ENCODE measurements at places on chromosomes 2 and 18. TPM values are rescaled to one million over a fixed set of nuclear protein-coding genes. Genes with fewer than 3 reads are reported as not detected.
A peak's percentile ranks its signal among the peaks of the same experiment; 100 is the strongest.

GRCh38 chr2:128750328-128751165 lies 431.9 kb upstream of the HS6ST1 start:
- no peak for DNase-seq

DNA sequence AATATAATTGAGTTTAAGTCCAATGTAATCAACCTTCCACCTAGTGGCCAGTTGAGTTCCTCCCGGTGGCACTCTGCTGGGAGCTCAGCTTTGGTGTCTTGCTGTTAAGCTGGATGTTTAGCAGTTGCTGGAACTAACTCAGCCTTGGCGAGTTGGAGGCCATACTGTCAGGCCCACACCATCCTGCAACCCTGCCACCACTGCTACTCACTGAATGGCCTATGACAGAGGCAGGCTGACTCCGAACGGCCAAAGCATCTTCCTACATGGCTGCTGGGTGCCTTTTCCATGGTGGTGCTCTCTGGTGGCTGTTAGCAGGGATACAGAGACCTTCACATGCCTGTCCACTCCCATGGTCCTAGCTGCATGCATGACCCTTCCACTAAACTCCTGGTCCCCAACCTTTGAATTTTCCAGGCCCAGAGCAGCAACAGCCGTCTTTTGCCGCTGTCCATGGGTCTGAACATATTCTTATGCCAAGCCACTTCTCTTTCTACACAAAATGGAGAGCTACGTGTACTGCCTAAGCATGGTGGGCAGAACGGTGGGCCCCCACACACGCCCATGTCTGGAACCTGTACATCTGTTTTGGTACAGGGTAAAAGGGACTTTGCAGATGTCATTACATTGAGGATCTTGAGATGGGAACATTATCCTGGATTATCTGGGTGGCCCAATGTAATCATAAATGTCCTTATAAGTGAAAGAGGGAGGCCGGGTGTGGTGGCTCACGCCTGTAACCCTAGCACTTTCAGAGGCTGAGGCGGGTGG lies 15.0 kb upstream of the TRAF3IP1 start:
- DNase-seq = no peak

DNA sequence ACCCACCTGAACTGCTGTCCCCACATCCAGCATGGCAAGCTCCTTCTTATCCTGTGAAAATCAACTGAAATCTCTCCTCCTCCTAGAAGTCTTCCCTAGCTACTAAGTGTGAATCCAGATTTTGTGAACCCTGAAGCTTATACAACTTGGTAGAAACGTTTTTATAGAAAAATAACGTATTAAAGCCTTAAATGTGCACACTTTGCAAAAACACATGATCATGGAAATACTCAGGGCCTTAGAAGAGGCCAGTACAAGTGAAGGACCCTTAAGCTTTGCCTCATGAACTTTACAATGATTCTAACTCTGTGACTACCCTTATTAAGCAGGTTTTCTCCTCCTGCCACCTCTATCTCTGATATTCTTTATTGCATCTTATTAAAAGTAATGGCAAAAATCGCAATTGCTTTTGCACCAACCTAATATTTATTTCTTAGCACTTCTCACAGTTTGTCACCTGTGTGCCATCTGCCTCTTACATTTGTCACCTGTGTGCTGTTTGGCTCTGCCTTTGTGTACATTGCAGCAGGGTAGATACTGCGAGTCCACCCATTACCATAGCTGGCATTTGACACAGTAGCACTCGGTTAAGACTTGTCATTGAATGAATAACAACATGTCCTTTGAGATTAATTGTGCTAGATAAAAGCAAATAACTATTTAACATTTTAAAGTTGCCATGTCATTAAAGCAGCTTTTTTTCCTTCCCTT lies 42.2 kb downstream of the FRZB start:
- no peak for DNase-seq

- DNase-seq = no peak
Measured at GRCh38 chr2:8445580-8445979, 236.3 kb upstream of the ID2 start.

DNA sequence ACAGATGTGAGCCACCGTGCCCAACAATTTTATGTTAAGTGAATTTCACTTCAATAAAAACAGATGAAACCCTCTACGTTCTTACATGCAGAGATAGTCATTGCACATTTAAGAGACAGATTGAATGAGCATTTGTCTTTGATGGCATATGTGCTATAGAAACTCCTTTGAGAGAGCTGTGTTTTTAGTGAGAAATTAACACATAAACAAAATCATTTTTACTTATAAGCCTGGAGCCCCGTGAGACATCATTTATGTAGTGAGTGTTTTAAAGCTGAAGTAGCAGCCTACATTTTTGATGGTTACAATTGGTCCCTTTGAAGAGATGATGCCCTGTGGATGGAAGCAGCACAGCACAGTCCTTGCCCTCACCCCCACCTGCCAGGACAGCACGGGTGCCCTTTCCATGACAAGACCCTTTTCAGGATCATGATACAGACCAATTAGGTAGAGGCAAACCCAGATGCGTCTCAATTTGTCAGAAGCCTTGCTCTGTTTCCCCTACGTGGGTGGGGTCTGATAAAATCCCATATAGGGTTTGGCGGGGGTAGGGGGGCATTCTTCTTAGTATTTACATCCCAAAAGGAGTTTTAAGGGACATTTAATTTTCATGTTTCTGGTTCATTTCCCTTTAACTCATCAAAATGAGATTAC lies 237.1 kb downstream of the BCL2 start:
- DNase-seq = peak; percentile 38

DNA sequence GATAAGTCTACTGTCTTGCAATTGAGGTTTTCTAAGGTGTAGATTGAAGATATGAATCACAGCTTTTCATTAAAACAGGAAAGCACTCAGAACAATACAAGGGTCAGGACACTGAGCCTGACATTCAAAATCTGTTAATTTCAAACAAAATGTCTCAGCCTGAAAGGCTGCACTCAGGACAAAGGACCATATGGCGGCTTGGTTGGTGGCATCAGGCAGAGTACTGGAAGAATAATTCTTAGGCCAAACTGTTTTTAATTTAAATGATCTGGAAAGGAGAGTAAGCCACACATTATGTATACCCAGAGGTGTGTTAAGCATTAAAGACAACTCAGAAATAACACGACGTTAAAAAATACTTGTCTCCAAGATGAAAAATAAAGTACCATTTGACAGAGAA lies 85.9 kb downstream of the SKA1 start:
- DNase-seq = no peak

DNA sequence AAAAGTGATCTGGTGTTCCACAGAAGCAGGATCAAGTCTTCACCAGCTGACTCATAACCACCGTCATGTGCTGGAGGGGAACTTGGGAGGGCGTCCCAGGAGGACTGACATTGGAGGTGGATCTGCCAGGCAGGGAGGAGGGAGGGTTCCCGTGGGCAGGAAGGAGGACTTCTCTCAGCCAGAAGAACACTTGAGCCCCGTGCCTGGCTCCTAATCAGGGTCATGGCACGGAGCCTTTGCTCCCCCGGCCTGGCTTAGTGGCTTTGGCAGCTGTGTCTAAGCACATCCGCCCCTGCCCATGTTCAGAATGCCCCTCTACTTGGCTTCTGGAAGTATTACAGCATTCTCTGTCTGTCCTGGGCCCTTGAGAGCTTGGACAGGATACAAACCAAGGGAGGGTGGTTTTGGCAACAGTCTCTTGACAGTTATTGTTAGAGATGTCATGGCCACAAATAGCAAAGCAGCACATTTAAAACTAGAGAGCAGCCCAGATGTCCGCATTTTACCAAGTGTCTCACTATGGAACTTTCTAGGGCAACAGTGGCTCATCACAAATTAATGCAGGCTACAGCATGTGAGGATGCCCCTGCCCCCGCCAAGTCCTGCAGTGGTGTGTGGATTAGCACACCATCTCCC lies 11.5 kb downstream of the PPP1R7 start:
- DNase-seq = no peak

GRCh38 chr2:33598561-33599174 lies 431 bp downstream of the FAM98A start:
- peak; percentile 35 for DNase-seq

DNA sequence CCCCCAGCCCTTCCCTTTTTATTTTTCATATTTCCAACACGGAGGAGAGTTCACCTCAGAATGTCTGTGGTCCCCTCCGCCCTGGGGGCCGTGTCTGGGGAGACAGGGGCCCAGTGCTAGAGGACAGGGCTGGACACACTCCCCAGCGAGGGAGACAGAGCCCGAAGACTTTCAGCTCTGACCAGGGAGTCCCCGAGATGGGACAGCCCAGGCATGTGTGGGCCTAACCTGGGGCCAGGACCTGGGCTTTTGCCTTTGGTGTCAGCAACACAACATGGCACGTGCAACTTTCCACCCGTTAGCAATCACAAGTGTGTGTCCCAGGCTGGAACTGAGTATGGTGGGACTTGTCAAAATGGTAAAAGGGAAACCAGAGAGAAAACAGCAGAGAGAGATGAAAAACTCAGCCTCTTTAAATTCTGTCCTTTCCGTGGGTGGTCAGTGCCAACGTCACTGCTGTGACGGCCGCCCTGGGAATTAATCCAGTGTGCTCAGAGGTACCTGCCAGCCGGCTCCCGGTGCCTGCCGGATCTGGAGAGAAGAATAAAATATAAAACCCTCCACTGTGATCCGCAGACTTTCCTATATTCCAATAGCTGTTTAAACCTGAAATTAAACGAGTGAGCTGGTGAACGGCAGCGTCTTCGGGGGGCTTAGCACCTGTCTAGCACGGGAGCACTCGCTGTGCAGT lies 245.8 kb downstream of the EIPR1 start:
- no peak for DNase-seq

GRCh38 chr2:21268197-21268877 lies 144.6 kb downstream of the TDRD15 start:
- DNase-seq = no peak

DNA sequence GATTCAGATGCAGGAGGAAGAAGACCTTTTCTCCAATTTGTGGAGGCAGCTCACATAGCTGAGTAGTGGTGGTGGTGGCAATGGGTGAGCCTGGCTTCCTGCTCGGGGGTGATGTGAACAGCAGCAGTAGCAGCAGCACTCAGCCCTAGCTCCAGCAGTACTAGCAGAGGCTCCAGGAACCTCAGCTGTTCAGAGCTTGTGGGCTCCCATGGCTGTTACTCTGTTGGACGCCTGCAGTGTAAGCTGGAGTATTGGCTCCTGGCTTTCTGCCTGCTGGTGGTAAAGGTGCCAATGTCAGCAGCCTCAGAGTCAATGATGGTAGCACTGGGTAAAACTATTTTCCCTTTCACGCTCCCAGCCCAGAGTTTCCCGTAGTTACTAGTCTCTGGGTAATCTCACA lies 3.1 kb upstream of the SEH1L start:
- peak; percentile 26 for DNase-seq

- DNase-seq = no peak
Measured at GRCh38 chr2:13240789-13241487, 524.2 kb downstream of the TRIB2 start.

GRCh38 chr18:21361307-21361880 lies 119.4 kb downstream of the GREB1L start:
- DNase-seq = peak; percentile 62

DNA sequence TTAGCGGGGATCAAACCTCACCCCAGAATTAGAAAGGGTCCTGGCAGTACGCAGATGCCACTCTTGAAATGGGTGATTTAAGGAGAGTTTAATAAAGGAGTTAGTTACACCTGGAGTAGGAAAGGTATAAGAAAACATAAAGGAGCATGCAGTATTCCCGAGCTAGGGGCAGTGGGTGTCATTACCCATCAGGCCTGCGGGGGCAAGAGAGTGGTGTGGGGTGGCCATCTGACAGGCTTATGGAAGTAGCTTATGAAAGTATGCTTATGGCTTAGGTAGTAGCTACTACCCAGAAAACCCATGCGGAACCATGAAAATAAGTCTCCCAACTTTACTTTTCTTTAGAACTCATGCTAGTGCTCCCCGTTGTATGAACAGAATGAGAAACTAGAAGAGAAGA lies 568.9 kb upstream of the ACVR2A start:
- no peak for DNase-seq

DNA sequence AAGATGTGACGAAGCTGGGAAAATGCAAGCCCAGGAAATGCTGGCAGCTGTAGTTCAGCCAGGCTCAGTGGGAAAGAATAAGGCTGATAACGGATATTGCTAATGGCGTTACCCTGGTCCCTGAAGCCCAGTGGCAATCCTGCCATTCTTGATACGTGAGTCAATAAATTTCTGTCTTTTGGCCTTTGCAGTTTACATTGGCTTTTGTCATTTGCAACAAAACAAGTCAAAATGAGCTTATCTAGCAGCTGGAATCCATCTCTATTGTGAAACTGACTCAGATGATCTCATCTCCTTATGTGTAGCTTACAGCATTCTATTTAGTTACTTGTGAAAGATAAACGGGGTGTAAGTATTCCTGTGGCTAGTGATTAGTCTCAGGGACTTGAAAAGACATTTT lies 43.8 kb downstream of the ARL6IP6 start:
- peak; percentile 27 for DNase-seq

GRCh38 chr2:219293736-219294231 lies 14.6 kb downstream of the DNAJB2 start:
- DNase-seq = no peak

DNA sequence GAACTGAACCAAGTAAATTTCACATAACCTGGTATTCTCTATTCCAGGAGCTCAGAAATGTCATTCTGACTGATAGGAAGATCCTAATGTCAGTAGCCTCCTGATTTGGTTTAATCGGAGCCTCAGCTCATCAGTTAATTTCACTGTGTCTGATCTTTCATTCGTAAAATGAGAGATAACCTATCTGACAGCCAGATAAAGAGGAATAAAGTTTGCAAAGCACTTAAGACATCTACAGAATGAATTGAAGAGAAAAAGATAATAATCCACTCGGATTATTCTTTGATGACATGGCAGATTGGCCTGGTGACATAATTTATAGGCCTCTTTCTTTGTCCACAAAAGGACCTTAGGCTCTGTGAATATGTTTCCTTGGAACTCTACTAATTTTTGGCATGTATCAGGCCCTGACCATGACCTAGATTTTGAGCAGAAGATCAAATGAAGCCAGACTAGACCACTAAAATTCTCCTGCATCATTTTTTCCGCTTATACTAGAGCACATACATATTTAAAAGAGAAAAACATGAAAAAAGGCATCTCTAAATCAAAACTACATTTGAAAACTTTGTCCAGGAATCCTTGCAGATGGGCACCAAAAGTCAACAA lies 312.4 kb downstream of the MTX2 start:
- DNase-seq = no peak

GRCh38 chr2:40213071-40213470 lies 238.8 kb downstream of the SLC8A1 start:
- DNase-seq = no peak

- DNase-seq = peak; percentile 75
Measured at GRCh38 chr2:128941751-128942150, 623.1 kb upstream of the HS6ST1 start.

GRCh38 chr2:133525613-133526529 lies 42.4 kb downstream of the NCKAP5 start:
- DNase-seq = no peak

GRCh38 chr2:169495310-169495928 lies 14.1 kb upstream of the KLHL41 start:
- no peak for DNase-seq

OBSL1 gene
- 53.3 TPM for total RNA-seq

NCL gene
- 155 TPM for total RNA-seq

SLC30A3 gene
- 2.9 TPM for total RNA-seq

MALL gene
- total RNA-seq = 5.9 TPM

IER3IP1 gene
- total RNA-seq = 17.0 TPM

TFPI gene
- total RNA-seq = 99.0 TPM

PLGLB2 gene
- total RNA-seq = 4.6 TPM

CHST10 gene
- 33.1 TPM for total RNA-seq

LRRTM4 gene
- 30.4 TPM for total RNA-seq

ZC3H8 gene
- 18.1 TPM for total RNA-seq

DSC2 gene
- total RNA-seq = 8.3 TPM

PDE1A gene
- total RNA-seq = 37.0 TPM

FN1 gene
- 1,973 TPM for total RNA-seq
